DMS79 treated with DMSO at 0.1 percent for 48 hours (cell line): ENCODE measurements at places on chromosomes 11 and 22.

- DNase-seq, result peak; percentile 10
These were observed 556.1 kb downstream of the SOX6 start for GRCh38 chr11:15800111-15800800.

GRCh38 chr11:105236664-105237063 is 97.1 kb upstream of the CARD18 start:
- no peak for DNase-seq

DNA sequence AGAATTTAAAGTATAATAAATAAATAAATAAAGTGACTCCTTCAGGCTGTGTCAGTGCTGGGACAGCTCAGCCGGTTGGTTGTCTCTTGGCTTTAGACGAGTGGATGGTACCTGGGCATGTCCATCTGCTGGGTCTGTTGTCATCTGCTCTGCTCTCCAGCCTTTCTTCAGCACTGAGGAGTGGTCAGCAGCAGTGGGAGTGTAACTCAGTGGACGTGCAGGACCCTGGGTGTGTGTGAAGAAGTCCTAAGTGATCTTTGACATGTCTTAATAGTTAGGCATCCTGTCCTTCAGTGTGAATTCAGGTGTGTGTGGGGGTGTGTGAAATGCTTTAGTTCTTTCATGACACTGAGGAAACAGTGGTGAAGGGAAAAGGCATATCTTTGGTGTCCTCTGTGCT is 24.3 kb downstream of the AMOTL1 start:
- no peak for DNase-seq

GRCh38 chr11:47714554-47715081 is 551 bp downstream of the AGBL2 start:
- peak; percentile 21 for DNase-seq

DNA sequence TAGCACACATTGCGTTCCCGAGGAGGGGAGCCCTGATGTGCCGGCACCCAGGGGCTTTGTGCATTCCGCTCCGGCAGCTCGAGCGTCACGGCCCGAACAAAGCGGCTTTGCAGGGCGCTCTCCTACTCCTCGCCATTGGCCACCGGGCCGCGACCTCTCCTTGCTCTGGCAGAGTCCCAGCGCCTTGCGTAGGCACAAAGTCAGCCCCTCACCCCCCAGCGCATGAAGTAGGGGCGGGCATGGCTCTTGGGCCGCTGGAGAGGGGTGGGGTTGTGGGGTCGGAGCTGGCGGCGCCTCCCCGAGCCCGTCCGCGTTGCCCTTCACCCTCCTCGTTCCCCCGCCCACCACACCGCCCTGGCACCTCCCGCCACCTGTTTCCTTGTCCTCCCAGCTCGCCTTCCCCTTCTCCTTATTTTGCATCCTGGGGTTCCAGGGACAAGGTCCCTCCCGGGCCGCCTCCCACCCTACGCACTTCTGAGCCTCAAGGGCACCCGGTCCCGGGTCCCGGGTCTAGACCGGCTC is 753 bp upstream of the PPARA start:
- no peak for DNase-seq

- no peak for DNase-seq
These were observed 72.3 kb downstream of the PPP6R3 start for GRCh38 chr11:68532727-68533369.

DNA sequence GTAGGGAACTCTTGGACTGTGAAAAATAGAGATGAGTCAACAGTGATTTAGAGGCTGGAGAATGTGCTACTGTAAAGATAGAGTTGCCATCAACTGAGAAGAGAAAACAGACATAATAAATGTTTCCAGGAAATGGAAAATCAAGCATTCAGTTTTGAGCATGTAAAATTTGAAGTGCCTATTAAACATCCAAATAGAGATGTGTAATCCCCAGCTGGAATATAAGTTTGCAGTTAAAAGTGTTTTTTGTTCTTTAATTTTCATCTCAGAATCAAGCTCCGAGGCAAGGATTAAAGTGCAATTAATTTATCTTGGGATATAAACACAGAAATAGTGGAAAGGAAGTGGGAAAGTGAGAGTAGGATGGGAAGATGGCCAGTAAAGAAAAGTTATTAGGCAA is 666.0 kb upstream of the RAG2 start:
- DNase-seq, result no peak

GRCh38 chr11:472816-473215 is 22.7 kb downstream of the PTDSS2 start:
- no peak for DNase-seq

GRCh38 chr11:86978756-86979608 is 23.8 kb upstream of the FZD4 start:
- peak; percentile 9 for DNase-seq

GRCh38 chr11:132080127-132080526 is 709.7 kb downstream of the NTM start:
- no peak for DNase-seq

- peak; percentile 37 for DNase-seq
These were observed 41.4 kb upstream of the ZBED5 start for GRCh38 chr11:10899121-10899830.

DNA sequence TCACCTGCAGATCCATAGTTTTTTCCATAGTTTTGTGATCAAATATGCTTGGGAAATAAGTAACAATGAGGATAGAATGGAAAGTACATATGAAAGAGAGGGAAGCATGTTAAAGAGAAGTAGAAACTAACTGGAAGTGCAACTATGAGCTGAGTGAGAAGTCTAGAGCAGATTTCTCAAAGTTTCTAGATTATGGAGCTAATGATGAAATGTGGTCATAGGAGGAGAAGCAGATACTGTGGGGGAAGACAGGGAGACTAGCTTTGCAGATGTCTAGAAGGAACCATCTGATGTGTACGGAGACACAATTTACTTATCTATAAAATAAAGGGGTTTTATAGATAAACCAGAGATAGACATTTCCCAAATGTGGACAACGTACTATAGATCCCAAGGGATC is 37.1 kb downstream of the RELT start:
- no peak for DNase-seq

GRCh38 chr11:106012744-106013143 is 9.3 kb downstream of the MSANTD4 start:
- DNase-seq, result no peak

GRCh38 chr11:77547863-77548551 is 41.7 kb upstream of the AQP11 start:
- DNase-seq, result peak; percentile 91

DNA sequence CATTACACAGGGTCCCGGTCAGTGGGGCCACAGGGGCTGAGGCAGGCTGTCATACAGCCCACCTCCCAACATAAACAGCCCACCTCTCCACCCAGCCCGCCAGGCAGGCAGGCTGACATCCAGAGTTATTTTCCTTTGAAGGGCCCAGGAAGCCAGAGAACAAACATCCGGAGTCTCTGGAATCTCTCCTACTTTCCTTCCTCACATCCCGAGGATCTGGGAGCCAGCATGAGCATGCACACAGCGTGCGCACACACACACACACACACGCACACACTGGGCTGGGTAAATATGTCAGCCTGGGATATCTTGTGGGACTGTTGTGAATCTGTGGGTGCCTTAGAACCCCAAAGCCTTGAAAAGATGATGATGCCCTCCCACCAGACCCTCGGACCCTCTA is 55.4 kb downstream of the PDE2A start:
- no peak for DNase-seq

- DNase-seq, result no peak
These were observed 17.2 kb downstream of the SLC25A18 start for GRCh38 chr22:17580441-17581031.

DNA sequence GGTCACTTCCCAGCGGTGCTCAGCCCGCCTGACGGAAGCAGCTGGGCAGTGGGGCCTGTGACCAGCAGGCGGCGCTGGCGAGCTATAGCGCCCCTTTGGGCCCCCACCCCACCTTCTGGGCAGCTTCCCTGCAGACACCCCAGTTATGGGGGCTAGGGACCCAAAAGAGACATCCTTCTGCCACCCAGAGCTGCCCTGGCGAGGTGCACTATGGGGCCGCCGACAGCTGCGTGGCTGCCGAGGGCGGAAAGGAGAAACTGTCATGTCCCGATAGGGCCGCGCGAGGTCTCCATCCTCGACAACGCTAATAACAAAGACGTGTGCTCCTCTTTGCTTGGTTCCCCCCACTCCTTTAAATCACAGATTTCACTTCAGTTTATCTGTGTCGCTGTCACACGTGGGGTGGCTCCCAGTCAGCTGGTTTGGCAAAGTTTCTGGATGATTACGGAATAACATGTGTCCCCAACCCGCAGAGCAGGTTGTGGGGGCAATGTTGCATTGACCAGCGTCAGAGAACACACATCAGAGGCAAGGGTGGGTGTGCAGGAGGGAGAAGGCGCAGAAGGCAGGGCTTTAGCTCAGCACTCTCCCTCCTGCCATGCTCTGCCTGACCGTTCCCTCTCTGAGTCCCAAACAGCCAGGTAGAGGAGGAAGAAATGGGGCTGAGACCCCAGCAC is 673 bp upstream of the MYO7A start:
- peak; percentile 72 for DNase-seq

DNA sequence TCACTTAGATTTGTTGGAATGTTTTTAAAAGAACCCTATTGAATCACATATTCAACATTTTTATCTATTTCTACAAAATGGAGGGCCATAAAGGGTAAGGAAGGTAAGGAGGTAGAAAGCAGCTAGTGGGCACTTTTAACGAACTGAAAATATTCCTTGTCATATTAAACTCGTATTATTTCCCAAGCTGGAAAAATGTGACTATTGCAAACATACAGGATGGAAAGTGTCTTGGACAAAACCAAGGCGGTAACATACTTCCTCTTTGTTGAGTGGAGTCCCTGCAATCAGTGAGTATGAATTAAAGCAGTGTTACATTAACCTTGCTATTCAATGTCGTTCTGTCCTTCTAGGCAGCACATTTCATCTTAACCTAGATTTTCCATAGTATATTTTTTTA is 165.6 kb downstream of the RCN1 start:
- no peak for DNase-seq

- no peak for DNase-seq
These were observed 52.5 kb upstream of the SLC22A12 start for GRCh38 chr11:64538501-64538951.

GRCh38 chr11:69442807-69443137 is 38.7 kb upstream of the LINC01488 start:
- DNase-seq, result no peak
